ENCODE measurements at places on chromosomes 16 and 17. TPM values are rescaled to one million over a fixed set of nuclear protein-coding genes. Genes with fewer than 3 reads are reported as not detected.

Gene IL21R
- total RNA-seq: 0.24 TPM

Gene HCRT
- total RNA-seq: not detected

GRCh38 chr17:63699638-63700527 is at the start of gene LIMD2:
LIMD2 (minus strand) TSS chr17:63700125; CDS start chr17:63699298, 827 bp downstream.
- peak; percentile 75 for DNase-seq

Gene CA7
- not detected for total RNA-seq

GRCh38 chr17:43579566-43580140 is 33.5 kb upstream of the ETV4 start:
- no peak for DNase-seq

GRCh38 chr17:77423589-77424451 is 283.1 kb downstream of the SEC14L1 start:
- DNase-seq: peak; percentile 88

Gene VMO1
- total RNA-seq: 12.3 TPM

DNA sequence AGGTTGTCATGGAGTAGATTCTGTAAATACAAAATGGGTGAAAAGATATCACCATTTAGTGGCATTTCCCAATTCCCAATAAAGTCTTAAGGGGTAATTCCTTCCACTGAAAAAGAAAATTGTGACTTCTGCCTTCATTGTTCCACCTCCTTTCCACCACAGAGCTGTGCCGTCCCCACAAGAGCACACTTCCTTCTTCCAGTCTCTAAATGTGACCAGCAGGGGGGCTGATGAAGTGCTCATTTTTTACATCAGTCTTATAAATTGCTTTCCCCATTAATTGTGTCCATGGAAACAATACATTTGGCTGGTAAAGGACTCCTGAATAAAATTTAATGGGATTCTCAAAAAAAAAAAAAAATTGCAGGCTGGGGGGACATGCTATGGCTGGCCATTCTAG is 260.8 kb upstream of the PSMD7 start:
- no peak for DNase-seq

Gene DPEP2
- total RNA-seq: 1.7 TPM

Gene DBNDD1
- 11.5 TPM for total RNA-seq

Gene CDRT15L2
- not detected for total RNA-seq

DNA sequence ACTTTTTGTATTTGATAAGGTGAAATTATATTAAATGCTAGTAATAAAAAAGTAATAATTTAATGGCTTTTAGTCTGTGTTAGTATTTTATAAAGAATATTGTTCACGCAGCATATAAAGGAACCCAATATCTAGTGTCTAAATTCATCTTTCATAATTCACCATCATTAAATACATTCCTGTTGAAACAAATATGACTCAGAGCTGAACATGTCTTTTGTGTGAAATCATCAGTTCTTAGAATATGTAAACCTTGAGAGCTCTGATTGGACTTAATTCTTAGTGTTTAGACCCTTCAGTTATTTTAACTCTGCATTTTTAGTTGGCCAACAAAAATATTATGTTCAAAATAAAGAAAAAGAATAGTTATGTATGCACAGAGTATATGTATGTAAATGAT is 71.8 kb downstream of the ABHD15 start:
- no peak for DNase-seq

Gene GP1BA
- total RNA-seq: 0.13 TPM

GRCh38 chr17:57788725-57789124 is 43.6 kb upstream of the CCDC182 start:
- no peak for DNase-seq

GRCh38 chr17:68600931-68601564 is at the start of gene FAM20A:
FAM20A (minus strand) TSS chr17:68601367; CDS start chr17:68600666, 701 bp downstream.
- DNase-seq: peak; percentile 96

Gene NDRG4
- total RNA-seq: 0.76 TPM

GRCh38 chr16:30032083-30032819 is 1.2 kb upstream of the TLCD3B start:
- DNase-seq: no peak

GRCh38 chr17:67759355-67760171 is 41.8 kb downstream of the NOL11 start:
- DNase-seq: peak; percentile 37

DNA sequence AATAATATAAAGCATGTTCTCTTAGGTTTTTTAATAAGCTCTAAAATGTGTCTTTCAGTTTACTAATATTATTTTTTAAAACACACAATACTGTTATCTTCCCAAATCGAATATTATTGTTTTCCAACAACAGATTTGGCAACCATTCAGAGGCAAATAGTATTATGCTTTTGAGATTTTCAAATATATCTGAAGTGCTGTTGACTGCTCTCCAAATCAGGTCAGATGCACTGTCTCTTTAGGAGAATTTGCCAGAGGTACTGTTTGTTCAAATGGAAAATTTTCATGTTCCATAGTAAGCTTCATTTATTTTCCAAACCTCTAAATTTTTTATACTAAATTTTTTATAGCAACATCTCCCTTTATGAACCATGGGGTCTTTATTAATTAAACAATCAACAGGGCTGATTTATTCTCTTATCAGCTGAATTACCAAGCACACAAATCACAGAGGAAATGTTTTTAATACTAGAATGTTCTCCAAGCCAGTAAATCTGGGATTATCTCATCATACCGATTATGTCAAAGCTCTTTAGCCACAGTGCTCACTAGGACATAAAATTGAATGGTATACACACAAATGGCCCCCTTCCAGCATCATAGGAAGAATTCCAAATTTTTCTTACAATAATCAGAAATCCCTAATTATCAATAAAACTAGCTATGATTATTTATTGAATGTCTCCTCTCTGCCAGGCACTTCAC is 108.8 kb upstream of the HLF start:
- no peak for DNase-seq

Gene LITAFD
- total RNA-seq: not detected

DNA sequence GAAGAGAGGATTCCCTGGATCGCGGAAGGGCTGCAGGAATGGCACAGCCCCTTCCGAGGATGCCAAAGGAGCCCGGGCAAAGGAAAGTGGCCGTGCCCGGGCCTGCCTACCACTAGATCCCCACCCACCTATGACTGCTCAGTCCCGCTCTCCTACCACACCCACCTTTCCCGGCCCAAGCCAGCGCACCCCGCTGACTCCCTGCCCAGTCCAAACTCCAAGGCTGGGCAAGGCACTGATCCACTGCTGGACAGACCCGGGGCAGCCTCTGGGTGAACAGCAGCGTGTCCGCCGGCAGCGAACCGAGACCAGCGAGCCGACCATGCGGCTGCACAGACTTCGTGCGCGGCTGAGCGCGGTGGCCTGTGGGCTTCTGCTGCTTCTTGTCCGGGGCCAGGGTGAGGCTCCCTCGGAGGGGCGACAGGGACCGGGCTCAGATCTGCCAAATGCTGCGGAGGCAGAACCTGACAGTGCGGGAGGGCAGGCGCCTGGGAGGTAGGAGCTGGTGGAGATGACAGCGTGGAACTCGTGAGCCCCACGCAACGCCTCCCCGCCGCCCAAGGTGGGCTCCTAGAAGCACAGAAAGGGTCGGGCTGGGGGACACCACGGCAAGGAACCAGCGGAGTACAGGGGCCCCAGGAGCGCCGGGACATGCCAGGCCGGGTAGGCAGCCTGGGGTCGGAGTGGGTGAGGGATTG is at the start of gene CES2:
CES2 (plus strand) TSS at position 203 of the 698 bp plus-strand sequence; CDS start at position 323, 120 bp downstream.
- peak; percentile 95 for DNase-seq

- no peak for DNase-seq
These were observed 121.4 kb downstream of the ZNF778 start for GRCh38 chr16:89338863-89339262.

GRCh38 chr17:70810609-70811008 is 641.3 kb downstream of the KCNJ2 start:
- no peak for DNase-seq

Gene ZNF423
- 1.2 TPM for total RNA-seq

- no peak for DNase-seq
These were observed 20.9 kb downstream of the METRNL start for GRCh38 chr17:83100220-83100852.

- DNase-seq: no peak
These were observed 186.5 kb downstream of the KATNIP start for GRCh38 chr16:27736431-27736830.

Gene SLC38A7
- total RNA-seq: 12.9 TPM

DNA sequence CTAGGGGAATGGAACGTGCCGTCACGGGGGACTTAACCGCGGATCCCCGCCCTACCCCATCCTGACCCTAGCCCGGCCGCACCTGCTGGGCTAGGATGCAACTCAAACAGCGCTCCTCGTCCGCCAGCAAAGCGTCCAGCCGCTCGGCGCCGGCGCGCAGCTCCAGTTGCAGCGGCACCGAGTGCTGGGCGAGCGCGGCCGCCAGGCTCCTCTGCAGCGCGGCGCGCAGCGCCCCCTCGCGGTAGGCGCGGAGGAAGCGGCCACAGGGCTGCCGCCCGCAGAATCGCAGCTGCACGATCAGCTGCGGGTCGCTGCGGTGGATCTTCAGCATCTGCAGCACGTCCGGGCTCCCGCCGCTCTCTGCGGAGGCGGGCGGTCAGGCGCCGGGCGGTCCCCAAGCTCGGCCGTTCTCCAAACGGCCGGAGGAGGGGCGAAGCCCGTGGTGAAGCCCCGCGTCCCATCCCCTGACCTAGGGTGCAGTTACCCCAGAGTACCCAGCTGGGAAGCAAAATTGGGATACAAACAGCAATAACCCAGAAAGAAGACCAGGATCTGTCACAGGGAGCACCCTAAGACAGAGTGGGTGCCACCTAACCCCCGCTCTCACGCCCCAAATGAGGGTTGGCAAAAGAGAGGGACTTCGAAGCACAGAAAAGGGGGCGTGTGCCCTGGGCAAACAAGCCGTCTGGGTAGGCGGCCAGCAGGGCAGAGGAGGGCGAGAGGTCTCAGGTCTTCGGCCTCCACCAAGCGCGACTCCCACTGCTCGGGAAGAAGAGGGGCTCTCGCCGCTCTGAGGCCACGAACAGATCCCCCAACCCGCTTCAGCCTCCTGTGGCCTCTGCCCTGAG is 4.2 kb downstream of the TRADD start:
- DNase-seq: peak; percentile 84

Gene ZP2
- not detected for total RNA-seq

Gene ZNF385C
- not detected for total RNA-seq

Gene ATF7IP2
- 20.9 TPM for total RNA-seq

- no peak for DNase-seq
These were observed 81.4 kb downstream of the GRIN2A start for GRCh38 chr16:10100829-10101228.

DNA sequence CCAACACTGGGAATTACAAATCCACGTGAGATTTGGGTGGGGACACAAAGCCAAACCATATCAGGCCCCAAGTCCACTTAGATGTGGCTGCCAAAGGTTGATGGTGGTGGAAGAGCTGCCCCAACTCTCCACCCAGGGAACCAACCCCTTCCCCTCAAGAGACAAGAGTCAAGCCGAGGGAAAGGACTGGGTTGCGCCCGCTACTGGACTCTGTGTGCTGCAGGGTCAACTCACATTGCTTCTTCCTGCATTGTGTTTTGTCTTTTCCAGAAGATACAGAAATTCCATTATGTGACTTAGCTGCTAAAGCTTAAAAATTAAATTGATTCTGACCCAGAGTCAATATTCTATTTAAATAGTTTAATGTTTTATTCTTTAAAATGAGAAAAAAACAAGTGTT is 58.5 kb downstream of the ADAMTS18 start:
- DNase-seq: no peak

DNA sequence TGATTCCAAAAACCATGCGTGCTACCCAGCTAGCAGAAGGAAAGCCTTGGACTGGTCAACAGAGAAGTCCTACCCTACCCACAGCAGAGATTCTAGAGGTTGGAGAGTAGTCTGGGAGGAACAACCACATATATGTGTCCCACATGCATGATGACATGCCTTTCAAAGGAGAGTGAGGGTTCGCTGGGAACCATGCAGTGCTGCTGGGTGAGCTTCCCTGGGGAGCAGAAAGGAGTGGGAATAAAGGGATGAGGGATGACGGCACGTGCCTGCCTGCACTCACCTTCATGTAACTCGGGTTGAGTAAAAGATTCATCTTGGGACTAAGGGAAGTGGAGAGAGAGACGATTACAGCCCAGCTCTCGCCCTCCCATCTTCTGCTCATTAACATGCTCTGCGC is 9.8 kb downstream of the CPSF4L start:
- DNase-seq: no peak

DNA sequence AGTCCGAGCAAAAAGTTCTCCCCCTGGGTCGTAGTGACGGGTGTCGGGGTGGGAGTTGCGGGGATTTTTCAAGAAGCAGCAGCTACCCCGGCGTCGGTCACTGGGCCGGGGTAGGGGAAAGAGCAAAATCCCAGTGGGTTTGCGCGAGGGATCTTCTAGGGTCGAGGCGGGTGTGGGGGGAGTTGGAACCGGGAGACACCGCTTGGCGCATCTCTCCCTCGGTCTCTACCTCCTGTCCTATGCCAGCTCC is 2.3 kb upstream of the UBTF start:
- no peak for DNase-seq

GRCh38 chr16:15493466-15494180 is 59.2 kb downstream of the BMERB1 start:
- DNase-seq: no peak

- no peak for DNase-seq
These were observed 6.1 kb downstream of the HAPSTR1 start for GRCh38 chr16:9097266-9098219.

Data from right lobe of liver (tissue), 6 donors.